ENCODE measurements at places on chromosomes 1 and 21.
A peak's percentile ranks its signal among the peaks of the same experiment; 100 is the strongest.

DNA sequence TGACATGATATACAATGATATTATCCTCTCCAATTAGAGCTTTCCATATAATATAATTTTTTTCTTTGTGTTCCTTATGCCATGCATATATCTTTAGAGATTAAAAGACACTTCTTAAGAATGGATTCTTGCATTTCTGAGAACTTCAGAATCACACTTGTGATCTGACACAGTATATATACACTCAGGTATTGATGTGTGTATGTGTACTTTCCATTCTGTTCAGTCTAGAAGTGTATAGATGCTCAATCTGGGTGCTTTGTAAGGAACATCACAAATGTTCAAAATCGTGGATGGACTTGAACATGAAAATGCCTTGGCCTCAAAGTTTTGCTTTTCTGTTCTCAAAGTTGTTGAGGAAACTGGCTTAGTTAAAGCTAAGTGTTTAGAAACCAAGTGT, 102.7 kb downstream of the FGGY start:
- DNase-seq = no peak

DNA sequence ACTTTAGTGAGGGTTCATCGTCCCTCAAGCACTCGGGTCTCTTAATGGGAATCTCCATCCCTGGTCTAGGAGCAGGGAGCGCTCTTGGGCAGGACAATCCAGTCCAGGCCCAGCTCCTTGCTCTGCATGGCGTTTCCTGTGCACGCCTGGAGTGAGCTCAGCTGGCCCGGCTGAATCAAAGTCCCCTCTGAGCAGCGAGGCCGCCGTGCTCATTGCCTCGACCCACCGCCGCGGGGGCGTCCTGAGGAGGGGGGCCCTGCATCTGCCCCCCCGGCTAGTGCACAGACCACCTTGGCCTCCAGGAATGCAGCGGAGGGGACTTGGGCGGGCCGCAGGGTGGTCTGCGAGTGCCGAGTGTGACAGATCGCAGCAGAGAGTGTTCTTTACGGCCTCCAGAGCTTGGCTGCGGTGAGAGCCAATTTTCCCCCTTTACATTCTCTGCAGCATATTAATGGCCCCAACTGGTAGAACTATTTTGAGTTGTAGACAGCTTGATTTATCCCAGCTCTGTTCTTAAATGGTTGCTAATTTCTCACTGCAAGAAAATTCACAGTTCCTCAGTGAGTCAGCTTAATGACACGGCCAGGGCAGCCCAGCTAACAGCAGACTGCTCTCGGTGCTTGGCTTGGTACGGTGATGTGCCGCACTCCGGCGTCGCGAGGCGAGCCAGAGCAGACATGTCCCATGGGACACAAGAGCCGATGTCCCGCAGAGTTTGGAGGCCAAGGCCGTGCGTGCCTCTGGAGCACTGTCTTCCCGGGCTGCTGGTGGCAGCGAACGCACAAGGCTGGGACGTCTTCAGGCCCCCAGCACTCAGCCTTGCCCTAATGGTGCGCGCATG, 39.8 kb downstream of the SNAP47 start:
- no peak for DNase-seq

GRCh38 chr1:151002051-151002450, 4.7 kb downstream of the MINDY1 start:
- no peak for DNase-seq

GRCh38 chr1:20227704-20228103, 41.4 kb upstream of the PLA2G2C start:
- DNase-seq = no peak

DNA sequence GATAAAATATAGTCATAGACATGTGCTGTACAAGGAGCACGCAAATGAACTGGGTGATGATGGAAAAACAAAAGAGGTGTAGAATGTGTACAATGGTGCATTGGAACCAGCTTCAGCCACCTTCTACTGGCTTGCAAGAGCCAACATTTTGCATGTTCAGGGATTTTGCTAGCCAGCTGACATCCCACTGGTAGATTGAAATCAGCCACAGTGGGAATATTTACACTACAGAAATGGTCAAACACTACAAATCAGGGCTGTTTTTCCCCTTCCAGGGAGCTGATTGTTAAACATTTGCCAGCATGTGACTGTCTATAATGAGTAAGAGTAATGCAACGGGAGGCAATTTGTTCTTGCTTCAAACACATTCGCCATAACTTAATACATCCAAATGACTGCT, 23.2 kb downstream of the PMVK start:
- DNase-seq = no peak

GRCh38 chr1:6260961-6261614, at the start of gene GPR153:
Gene GPR153 (minus strand): TSS chr1:6261098. CDS start chr1:6254905, 6,193 bp downstream.
- no peak for DNase-seq

DNA sequence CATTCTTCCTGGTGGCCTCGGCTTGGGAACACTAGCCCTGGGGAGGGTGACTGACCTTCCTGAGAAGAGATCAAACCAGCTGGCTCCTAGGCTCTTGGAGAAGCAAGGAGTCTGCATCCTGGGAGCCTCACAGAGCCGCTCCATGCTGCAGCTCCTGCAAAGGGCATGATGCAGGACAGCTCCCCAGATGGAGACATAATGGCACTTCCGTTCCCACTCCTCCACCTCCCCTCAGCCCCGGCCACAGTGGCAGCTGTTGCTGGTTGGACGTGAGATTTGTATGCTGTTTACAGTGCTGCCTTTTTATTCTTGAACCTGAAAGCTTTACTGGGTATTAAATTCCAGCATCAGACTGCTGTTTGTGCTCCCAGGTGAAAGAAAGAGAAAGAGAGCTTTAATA, 83.7 kb upstream of the CTTNBP2NL start:
- no peak for DNase-seq

DNA sequence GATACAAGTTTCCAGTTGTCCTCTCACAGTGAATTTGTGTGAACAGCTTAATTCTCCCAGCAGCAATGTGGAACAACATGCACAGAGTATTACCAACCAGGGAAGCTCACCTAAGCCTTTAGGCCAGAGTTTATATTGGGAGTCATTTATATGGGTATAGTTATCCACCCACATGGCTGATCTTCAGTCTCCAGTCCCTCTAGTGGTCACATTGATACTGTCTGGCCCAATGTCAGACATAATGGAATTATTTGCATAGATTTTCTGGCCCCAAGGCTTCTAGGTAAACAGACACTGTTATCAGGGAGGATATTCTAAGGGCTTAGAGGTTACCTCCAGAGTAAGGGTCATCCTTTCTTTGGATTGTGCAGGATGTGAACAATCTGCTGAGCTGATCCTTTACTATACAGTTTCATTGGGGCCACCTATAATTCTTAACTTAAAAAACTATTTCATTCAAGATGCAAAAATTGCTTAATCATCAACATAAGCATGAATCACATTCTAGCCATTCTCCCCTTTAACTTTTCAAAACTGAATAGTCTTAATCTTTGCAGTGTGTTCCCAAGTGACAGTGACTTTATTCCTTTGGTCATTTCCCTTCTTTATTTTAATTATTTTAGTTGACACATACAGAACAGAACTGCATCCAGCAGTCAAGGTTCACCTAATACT, 210.9 kb downstream of the LTN1 start:
- no peak for DNase-seq

DNA sequence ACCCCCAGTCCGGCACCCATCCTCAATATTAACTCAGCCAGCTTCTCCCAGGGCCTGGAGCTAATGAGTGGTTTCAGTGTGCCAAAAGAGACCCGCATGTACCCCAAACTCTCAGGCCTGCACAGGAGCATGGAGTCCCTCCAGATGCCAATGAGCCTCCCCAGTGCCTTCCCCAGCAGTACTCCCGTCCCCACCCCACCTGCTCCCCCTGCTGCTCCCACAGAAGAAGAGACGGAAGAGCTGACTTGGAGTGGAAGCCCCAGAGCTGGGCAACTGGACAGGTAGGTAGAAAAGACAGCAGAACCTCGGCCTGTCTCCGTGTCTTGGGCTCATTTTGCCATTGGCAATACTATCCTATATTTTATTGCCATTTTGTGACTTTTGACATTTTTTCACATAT, 45.4 kb upstream of the IPO9 start:
- DNase-seq = no peak

DNA sequence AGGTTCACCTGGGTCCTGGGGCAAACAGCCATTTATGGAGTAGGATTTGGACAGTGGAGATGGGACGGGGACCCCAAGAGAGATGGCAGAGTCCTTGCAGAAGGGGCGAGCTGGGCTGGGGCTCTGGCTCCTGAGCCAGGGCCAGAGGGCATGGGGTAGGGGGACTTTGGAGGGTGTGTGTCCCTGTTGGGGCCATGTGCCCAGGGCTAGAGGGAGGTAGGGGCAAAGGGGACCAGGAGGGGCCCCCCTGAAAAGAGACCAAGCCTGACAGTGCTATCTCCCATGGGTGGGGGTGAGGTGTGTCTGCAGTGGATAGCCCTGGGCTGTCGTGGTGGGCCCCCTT, 92.3 kb downstream of the TRIM11 start:
- no peak for DNase-seq

- no peak for DNase-seq
Measured at GRCh38 chr1:1669468-1670440, 10.9 kb upstream of the CDK11B start.

GRCh38 chr21:32795376-32795775, 23.8 kb upstream of the PAXBP1 start:
- no peak for DNase-seq

DNA sequence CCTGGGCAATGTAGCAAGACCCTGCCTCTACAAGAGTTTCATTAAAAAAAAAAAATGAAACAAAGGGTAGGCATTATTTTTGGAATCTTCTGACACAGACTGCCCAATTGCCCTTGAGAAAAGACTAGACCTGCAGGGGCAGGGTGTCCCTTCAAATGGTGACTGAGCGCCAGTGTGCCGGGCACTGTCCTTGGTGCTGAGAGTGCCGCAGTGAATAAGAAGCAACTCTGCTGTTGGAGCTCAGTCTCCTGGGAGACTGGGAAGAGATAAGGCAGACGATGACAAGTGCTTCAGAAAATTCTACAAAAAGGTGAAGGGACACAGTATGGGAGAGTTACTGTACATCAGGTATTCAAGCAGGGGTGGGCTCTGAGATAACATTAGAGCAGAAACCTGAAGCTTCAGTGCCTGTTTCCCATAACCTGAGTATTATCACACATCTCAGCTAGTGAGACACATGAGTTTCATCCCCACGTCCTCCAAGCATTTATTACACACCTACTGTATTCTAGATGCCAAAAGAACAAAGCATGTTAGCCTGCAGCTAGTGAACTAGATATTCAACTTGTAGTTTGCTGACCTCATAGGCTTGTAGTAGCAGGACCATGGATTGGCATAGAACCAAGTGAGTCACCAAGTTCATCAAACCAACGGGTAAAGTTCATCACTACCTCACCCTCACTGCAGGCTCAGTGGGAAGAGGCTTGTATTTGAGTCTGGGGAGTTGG, 18.4 kb upstream of the RPL11 start:
- DNase-seq = peak; percentile 62

GRCh38 chr1:58459911-58460310, 86.6 kb downstream of the OMA1 start:
- no peak for DNase-seq

DNA sequence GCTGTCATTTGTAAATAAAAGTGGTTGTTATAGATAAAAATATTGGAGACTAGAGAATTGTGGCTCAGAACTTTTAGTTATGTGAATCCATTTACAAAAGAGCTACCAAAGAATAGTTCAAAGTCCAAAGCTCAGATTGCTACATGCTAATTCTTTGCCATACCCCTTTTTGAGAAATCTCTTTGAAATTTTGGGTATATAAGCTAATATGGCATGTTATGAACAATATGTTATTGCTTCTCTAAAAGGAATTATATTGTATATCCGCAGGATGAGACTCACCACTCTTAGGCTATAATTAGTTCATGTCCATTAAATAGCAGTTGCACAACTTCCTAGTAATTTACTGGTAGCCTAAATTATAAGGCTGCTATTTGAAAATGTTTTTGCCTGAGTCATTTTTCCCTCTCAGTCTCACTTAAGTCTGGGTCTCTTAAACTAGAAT, 178.0 kb downstream of the ZNF281 start:
- DNase-seq = no peak

DNA sequence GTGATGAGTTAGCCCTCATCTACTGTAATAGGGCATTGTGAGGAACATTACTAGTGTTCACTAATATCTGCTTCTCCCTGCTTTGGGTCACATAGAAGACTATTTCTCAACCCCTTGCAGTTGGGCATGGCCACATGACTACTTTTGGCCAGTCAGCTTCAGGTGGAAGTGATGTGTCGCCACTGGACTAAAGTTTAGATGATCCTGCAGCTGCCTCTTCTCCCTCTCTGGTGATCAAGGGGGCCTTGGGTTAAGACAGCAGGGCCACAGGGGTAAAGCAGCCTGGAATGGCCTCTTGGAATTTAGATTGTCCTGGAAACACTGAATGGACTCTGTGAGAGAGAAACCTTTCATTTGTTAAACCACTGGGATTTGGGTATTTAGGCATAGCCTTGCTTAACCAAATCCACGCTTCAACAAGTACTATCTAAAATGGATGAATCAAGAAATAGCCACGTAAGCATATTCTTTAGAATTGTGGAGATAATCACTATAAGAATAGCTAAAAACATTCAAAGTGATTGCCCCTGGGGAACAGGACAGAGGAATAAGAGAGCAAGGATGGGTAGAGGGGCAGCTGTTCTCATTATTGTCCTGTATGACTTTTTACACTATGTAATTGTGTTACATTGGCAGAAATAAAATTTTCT, 41.2 kb downstream of the OPRD1 start:
- DNase-seq = no peak

DNA sequence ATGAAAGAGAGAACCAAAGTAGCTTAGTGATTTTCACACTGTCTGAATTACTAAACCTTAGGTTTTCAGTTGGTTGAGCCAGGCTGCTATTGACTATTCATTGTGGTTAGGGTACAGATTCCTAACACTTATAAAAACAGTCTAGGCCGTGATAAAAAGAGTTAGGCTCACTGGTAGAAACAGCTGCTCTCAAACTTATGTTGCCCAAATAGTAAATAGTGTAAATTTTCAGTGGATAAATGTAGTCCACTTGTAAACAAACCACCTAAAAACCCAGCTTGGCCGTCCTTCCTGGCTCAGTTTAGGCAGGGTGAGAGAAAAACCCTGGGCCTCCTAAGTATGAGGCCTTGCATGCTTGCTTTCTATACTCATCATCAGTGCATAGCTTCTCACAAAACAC, 34.9 kb downstream of the ARID1A start:
- DNase-seq = no peak

- DNase-seq = no peak
Measured at GRCh38 chr1:214338212-214338611, 57.3 kb downstream of the SMYD2 start.
